CD8-positive, alpha-beta memory T cell (primary cell): ENCODE measurements at places on chromosomes 6 and 20. TPM values are rescaled to one million over a fixed set of nuclear protein-coding genes. Genes with fewer than 3 reads are reported as not detected.

DNA sequence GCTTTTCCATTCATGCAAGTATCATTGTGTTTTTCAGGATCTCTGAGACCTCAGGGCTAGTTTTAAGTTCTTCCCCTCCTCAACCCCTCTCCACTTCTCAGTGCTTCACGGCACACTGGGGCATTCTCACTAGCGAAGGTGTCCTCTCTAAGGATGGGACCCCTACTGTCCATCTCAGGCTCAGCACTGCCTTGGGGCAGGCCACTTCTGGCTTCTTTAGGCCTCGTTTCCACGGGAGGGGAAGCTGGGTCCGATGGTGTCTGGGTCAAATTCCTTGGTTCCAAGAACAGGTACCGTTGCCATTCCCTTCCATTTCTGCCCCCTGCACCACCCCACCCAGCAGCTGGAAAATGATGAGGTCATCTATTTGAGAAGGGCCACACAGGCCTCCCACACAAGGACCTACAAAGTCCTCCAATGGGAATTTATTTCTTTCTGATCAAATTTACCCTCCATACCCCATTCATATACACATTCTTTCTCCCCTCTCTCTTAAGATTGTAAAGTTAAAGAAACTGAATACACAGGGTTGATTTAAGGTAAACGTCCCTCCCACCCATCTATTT is 17.2 kb downstream of the GNAS start:
- DNase-seq: no peak

NKX2-4 gene
- polyA plus RNA-seq: not detected

HLA-DRB1 gene
- 56.0 TPM for polyA plus RNA-seq

SOBP gene
- polyA plus RNA-seq: 0.30 TPM

ME1 gene
- polyA plus RNA-seq: 4.9 TPM

DNA sequence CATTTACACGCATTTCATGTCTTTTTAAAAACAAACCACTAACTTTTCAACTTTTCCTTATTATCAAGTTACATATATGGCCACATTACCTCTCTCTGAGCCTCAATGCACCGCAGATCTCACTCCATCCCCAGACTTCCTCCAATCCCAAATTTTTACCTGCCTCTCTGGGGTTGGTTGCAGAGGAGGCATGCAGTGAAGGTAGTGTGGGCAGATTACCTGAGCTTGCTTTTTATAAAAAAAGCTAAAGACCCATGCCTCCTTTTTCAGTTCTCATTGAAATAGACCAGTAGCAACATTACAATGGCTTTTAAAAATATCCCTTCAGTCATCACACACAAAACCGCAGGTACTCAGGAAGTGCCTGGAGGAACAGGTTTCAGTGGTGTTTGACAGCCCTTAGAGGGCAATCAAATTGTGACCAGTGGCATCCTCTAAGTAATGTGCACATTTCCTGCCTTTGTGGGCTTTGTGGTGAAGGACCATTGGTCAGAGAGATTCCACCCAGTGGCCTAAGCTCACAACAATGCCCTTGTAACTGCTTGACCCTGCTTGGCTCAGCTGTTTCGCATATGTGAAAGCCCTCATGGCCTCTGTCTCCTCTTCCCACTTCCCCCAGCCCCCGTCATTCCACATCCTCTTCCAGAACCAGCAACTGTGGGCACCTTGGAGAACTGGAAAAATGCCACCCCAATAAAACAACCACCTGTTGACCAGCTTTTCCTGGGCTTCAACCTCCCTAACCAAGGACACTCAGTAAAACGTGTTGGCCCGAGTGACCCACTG is 30.2 kb upstream of the IL17A start:
- DNase-seq: no peak

- DNase-seq: no peak
These were observed 59.3 kb upstream of the MYL9 start for GRCh38 chr20:36482044-36482473.

GRCh38 chr6:36492092-36492491 is 49.3 kb downstream of the KCTD20 start:
- DNase-seq: no peak

GRCh38 chr6:85465762-85466161 is 15.9 kb downstream of the NT5E start:
- no peak for DNase-seq

GSTA3 gene
- not detected for polyA plus RNA-seq

DNA sequence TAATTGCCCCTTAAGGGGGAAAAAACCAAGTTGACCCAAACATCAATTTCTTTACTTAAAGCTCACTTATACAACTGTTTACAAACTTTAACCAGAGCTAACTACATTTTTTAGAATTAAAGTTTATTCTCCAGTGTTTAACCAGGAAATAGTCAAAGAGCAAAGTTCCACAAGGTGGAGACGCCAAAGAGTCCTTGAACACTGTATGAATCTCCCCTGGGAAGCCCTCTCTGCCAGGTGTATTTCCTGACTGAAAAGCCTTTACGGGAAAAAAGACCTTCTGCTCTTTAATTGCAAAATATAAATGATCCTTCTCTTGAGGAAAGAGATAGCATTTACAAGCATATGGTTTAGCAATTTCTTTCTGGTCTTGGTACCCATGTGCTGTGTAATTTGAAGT is 36.2 kb downstream of the BTBD9 start:
- no peak for DNase-seq

DNA sequence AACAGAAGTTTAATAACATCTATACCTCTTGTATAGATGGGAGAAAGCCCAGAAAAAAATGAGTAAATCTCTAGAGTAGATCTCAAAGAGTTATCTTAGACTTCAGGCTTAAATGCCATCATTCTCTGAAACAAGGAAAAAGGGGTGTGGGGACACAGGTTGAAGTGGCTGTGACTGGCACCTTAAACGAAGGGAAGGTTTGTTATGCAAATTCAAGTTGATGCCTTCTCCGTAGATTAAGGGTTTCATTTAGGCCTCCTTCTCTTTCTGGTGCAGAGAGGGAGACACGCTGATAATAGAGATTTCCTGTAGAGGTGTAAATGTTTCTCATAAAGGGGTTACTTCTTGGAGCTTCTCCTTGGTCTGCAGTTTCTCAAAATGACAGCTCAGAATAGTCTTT is 252.1 kb downstream of the CD83 start:
- no peak for DNase-seq

LY6G5B gene
- polyA plus RNA-seq: 0.64 TPM

GRCh38 chr6:145022199-145022796 is 713.0 kb downstream of the EPM2A start:
- DNase-seq: no peak

OPRM1 gene
- polyA plus RNA-seq: not detected

PTCRA gene
- polyA plus RNA-seq: not detected

EDN1 gene
- polyA plus RNA-seq: not detected

DNA sequence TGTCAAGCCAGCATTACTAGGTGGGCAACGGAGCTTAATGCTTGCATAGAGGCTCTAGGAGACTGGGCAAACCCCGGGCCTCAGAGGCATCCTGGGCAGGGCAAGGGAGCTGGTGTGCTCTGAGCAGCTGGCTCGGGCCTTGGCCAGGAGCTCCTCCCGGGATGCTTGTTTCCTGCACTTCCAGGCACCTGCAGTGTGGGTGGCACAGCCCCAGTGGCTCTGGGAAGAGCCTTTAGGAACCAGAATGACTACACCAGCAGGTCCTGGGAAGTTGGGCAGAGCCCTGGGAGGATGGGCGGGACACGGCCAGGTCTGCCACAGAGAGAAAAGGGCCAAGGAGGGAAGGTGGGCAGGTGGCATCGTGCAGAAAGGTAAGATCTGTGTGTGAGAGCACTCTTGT is 80.4 kb upstream of the CD93 start:
- DNase-seq: no peak

DNA sequence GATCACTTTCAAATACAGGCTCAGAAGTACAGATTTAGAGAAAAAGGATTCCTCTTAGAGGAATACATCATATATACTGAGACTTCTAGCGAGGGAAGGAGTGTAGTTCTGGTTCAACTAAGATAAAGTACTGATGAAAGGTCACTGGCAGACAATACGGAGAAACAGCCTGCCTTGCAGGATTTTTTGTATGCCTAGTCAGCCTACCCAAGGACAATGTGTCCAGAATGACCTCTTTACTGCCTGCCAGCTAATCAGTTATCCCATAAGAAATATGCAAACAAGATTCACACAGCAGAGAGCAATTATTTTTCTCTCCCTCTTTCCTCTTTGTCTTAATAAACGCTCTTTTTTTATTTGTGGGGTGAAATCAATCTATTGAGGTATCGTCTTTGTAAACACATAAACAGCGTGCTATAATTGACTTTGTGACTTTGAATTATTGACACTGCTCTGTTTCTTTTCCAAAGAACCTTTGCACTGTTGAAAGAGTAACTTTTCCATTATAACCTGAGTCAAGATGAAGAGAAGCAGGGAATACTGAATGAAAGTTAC is 1.4 kb upstream of the TSPYL4 start:
- no peak for DNase-seq

CST4 gene
- polyA plus RNA-seq: not detected

DNA sequence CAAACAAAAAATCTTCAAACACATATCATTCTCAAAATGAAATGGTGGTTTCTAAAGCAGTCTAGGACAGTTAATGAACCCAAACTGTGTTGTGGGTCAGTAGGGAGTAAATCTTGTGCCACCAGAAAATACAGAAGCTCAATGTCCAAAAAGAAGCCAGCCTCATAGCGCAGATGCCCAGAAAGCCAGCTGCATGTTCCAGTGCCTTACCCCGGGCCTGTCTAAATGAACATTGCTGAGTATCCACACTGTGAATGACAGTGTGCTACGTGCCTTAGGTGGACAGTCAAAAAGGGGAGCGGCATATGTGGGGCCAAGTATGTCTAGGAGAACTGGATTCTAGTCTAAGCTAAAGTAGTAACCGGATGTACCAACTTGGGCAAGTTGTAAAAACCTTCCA is 10.9 kb downstream of the FYN start:
- no peak for DNase-seq

DNA sequence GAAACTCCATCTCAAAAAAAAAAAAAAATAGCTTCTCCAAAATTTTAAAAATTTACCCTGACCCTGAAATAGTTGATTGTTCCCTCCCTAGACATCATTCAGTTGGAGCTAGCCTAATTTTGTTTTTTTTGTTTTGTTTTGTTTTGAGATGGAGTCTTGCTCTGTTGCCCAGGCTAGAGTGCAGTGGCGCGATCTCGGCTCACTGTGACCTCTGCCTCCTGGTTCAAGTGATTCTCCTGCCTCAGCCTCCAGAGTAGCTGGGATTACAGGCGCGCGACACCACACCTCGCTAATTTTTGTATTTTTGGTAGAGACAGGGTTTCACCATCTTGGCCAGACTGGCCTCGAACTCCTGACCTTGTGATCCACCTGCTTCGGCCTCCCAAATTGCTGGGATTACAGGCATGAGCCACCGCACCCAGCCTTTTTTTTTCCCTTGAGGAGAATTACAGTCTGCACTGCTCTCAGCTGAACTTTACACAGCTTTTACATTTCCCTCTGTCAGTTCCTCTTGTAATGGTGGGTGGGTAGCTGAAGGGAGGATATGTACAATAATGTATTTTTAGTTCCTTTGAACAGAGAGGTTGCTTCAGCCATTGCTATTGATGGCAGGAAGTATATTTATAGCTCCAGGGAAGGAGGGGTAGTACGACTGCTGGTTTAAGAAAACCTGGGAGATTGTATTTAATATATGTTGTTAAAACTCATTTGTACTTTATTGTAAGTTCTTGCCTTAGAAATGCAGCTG is 27.7 kb downstream of the PTPRA start:
- no peak for DNase-seq

- DNase-seq: no peak
These were observed 93.9 kb downstream of the CLIC5 start for GRCh38 chr6:45921691-45922281.

DNA sequence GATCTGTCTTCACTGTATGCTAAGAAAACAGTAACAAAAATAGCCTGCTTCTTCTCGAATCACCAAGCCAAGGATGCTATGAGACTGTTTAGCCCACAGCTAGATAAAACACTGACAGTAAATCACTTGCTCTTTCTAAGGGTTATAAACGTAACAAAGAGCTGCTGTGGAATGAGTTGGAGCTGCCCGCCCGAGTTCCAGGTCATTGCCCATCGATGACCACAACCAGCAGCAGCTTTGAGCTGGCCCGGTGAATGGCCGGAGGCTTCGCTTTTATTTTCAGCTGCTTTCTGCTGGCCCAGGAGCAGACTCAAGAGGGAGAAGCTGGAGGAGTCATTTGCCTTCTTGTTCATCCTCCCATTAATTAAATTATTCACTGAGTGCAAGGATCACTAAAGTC is 82.2 kb upstream of the CDH4 start:
- DNase-seq: no peak

DNA sequence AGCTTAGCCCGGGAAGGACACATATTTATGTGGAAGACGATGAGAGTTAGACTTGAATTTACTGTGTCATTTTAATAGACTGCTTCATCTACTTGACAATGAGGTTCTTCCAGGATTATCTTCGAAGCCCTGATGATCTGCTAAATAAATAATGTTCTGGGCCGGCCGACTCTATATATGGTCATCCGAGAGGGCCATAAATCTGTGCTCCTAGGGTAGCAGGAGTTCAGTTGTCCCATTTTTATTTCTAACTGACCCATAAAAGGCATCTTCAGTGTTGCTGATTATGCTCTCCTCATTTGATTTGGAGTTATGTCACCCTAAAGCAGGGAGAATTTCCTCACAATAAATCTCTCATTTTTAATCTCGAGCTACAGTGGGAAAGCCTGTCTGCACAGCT is 217.1 kb downstream of the SLC24A3 start:
- DNase-seq: no peak

SCRT2 gene
- polyA plus RNA-seq: not detected

COMMD7 gene
- 105 TPM for polyA plus RNA-seq

- DNase-seq: no peak
These were observed 7.1 kb downstream of the UQCC2 start for GRCh38 chr6:33704215-33705066.

PRDM13 gene
- polyA plus RNA-seq: 0.14 TPM

NHLRC1 gene
- polyA plus RNA-seq: 0.81 TPM

GRCh38 chr20:3647473-3647872 is 15.7 kb downstream of the GFRA4 start:
- no peak for DNase-seq

DNA sequence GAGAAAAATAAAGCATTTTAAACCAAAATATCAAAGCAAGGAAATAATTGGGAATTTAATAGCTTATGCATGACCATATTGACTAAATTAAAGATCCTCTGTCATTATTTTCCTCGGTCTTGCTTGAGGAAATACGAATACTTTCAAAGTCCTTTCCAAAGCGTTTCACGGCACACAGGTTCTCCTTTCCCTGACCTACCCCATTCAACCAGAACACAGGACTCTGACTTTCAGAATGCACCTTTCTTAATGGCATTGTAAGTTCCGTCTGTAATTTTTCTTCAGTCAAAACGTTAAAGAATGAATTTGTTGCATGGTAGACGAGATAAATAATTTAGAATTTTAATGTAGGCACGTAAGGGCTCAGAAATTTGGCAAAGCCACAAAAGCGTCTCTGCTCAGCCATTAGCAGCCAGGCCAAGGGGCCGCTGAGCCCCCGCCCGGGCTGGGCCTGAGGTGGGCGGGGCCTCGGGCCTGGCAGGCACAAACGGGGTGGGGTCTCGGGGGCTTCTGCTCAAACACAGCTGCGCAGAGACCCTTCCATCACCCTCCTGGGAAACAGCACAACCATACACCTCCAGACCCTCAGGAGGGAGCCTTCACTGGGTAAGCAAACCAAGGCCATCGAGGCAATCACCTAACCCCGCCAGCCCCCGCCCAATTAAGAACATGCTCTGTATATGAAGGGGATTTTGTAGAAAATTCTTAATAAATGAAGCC is 3.4 kb downstream of the NEDD9 start:
- no peak for DNase-seq

GRCh38 chr20:52983726-52984450 is 11.7 kb downstream of the TSHZ2 start:
- no peak for DNase-seq

GRCh38 chr6:135640449-135641111 is 143.0 kb upstream of the AHI1 start:
- DNase-seq: no peak

GRCh38 chr6:42704937-42705374 is 17.4 kb downstream of the PRPH2 start:
- no peak for DNase-seq

SNHG17 gene
- polyA plus RNA-seq: 107 TPM

DEFB121 gene
- polyA plus RNA-seq: not detected
